ENCODE measurements at places on chromosomes 3 and 15.

- no peak for DNase-seq
These were observed 151.5 kb upstream of the BFSP2 start for GRCh38 chr3:133248389-133248788.

DNA sequence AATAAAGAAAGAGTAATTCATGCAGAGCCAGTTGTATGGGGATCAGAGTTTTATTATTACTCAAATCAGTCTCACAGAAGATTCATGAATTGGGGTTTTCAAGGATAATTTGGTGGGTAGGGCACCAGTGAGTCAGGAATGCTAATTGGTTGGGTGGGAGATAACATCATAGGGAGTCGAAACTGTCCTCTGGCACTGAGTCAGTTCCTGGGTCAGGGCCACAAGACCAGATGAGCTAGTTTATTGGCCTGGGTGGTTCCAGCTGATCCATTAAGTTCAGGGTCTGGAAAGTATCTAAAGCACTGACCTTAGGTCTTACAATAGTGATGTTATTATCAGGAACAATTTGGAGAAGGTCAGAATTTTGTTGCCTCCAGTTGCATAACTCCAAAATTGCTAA, 998.6 kb upstream of the EPHA6 start:
- no peak for DNase-seq

DNA sequence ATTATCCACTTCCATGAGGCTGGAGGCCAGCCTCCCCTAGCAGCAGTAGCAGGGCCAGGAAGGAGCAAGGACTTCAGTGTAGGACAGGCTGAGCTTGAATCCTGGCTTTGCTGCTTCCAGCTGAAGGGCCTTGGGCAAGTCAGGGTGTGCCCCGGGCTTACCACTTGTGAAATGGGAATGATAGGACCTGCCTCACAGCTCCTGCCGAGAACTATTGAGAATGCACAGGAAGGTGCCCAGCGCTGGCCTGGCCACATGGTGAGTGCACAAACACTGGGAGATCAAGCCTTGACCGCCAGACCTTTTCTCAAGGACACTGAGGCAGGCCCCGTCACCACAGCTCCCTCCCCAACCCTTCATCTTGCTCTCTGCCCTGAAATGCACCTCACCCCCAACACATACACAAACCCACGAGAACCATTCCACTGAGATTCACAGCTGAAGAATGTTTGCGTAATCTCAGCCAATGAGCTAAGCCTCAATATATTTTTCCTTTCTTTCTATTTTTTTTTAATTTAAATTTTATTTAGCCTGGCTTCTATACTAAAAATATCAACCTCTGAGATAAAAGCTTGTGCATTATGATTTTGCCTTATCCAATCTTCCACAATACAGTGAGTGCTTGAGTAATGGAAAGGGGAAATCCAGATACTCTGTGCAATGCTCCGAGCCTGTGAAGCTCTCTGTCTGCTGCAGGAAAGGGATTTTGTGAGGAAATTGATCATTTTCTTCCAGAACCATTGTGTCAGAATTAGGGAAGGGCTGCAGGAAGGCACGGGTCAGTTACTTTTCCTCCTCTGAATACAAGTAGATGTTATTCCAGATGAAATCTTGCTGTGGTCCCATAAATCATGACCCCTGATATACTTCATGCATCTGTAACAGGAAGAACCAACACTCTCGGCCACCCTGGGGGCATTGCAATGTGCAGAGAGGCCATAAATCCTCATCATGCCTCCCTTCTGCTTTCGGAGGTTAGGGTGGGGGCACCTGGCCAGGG, 193.9 kb downstream of the TLE3 start:
- DNase-seq = no peak

- no peak for DNase-seq
These were observed 59.4 kb downstream of the CMSS1 start for GRCh38 chr3:99877031-99877579.
